ENCODE measurements at places on chromosomes 2 and 18.

GRCh38 chr2:70759446-70759845 is 8.6 kb downstream of the ADD2 start:
- DNase-seq = no peak

GRCh38 chr18:48799724-48800315 is 150.9 kb downstream of the SMAD7 start:
- no peak for DNase-seq

GRCh38 chr2:12340164-12340563 is 376.6 kb upstream of the TRIB2 start:
- DNase-seq = no peak

DNA sequence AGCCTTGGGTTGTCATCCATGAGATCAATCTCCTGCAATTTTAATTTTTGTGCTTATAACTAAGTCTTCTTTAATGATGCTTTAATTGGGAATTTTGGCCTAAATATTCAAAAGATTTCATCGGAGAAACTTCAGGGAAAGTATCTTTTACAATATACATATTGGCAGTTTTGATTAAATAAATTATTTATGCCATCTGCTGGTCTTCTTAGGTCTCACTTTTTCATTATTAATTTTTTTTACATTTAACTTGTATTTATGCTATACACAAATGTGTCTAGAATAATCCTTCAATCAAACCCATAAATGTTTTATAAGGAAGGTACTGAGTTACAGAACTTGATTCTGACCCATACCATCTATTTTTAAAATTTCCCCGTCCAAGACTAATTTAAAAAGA is 95.1 kb upstream of the XPO1 start:
- DNase-seq = no peak

DNA sequence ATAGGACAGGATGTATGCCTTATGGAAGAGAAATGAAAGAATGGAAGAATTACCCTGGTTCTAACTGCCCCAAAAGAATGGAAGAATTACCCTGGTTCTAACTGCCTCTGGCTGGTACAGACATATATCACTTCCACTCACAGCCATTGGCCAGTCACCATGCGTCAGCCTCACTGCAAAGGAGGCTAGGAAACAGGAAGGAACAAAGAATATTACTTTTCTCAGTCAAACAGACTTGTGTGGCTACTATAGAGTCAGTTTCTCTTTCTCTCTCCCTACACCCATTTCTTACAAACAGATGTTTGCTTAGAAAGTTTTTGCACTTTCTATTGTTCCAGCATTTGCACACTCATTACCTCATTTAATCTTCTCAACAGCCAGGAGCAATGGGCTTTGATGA is 1111.1 kb upstream of the KLHL29 start:
- no peak for DNase-seq

Data from thymus (tissue), 14 donors.